Right cardiac atrium (tissue), 5 donors: ENCODE measurements at places on chromosomes 2 and 18.

- DNase-seq: no peak
Observed at GRCh38 chr2:128324008-128324896, 5.6 kb upstream of the HS6ST1 start.

GRCh38 chr2:113848758-113849415, 41.0 kb upstream of the ACTR3 start:
- no peak for DNase-seq

GRCh38 chr18:10497206-10497749, 28.5 kb upstream of the NAPG start:
- no peak for DNase-seq

GRCh38 chr2:65514555-65515195, 82.3 kb upstream of the SPRED2 start:
- DNase-seq: no peak

GRCh38 chr2:218884519-218884918, 3.9 kb downstream of the WNT10A start:
- no peak for DNase-seq

GRCh38 chr18:26134107-26134506, 438 bp downstream of the PSMA8 start:
- DNase-seq: no peak

GRCh38 chr2:128374001-128374710, 55.5 kb upstream of the HS6ST1 start:
- DNase-seq: no peak
